SK-N-MC (cell line): ENCODE measurements at places on chromosomes 6 and 20.

GRCh38 chr6:97689078-97689754 lies 406.2 kb upstream of the MMS22L start:
- no peak for DNase-seq

DNA sequence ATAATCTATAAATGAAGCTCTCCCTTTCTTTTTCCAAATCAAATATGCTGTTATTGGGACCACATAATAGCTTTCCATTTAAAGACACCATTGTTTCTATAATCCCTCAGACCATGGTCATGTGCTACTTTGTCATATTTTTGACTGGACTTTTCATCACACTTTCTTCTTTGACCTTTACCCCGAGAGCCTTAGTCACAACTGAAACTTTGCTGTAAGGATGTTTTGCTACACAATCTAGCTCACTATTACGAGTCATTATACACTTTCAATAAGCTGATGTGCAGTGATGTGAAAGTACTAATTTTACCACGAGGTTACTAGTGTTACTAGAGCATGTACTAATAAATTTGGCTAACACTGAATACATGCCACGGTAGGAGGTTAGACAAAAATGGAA lies 367.2 kb upstream of the RUNX2 start:
- no peak for DNase-seq

DNA sequence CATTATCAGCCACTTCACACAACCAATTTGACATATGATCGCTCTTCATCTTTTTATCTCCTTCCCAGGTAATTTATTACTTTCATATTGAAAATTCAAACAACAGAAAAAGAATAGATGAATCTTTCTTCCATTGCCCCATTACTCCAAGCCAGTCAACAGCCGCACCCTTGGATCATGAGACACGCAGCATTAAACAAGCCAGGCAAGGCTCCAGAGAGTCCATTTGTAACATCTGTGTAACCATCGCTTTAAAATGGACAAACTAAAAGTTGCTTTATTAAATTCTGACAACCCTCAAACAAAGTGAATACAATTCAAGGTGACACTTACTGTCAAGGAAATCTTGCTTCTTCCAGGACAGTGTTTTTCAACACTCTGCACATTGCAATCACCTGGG lies 200.3 kb downstream of the EPM2A start:
- DNase-seq, result no peak

DNA sequence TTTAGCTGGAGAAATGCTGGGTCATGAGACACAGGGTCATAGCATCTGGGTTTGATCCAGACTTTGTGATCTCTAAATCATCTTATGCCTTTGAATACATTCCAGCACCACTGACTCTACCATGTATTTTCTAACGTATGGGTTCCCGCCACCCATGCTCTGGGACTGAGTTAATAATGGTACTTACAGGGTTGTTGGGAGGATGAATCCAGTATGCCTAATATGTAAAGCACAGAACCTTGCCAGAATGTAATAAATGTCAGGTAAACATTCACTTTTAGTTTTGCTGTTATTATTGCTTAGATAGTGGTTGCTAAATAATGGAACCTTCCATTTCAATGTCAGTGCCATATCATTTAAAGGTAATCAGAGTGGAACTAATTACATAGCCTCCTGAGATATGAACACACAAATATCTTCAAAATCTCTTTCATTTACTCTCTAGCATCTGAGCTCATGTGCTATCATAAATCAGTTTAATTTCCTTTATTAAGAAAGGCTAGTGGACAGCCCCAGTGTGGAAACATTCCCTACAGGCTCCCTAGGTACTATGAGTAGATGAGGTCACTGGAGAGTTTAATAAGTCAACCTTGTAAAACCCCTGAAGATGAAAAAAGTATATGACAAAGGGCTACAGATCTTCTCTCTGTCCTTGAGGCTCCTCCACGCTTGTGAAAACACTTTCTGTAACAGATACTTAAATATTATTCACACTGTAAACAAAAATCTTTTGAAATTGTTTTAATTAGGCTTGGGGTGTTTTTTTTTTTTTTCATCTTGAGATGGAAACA lies 226.6 kb downstream of the ALDH8A1 start:
- no peak for DNase-seq

DNA sequence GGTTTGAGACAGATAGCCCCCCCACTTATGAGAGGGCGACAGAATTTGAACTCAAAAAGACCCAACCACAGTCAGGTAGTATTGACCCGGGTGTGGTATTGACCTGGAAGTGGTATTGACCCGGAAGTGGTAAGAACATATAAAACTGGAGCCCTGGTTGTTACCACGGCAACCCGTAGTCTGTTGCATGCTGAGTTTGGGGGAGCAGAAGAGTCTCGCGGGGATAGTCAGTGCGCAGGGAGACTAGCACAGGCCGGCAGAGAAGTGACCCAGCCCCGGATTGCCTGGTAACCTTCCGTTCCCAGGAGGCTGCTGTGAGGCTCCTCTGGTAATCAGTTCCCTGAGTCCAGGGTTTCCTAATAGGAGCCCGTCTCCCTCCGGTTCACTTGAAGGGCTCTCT lies 96.2 kb downstream of the SNX5 start:
- no peak for DNase-seq

DNA sequence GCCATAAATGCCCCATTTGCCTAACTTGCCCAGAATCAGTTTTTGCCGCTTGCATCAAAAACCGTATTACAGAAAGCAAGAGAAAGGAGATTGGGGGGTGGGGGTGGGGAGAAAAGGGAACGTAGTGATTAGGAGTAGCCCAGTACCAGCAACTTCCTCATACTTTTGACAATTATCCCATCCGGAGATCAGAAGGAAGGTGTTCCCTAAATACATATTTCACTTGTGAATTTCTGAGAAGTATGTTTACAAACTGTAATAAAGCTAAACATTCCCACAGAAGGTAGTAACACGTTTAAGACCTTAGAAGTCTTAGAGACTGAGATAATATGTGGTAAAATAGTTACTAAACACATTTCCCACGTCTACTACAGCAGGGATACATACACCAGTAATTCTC lies 14.5 kb downstream of the PREP start:
- no peak for DNase-seq

GRCh38 chr20:48295445-48295903 lies 510.2 kb upstream of the SULF2 start:
- no peak for DNase-seq

DNA sequence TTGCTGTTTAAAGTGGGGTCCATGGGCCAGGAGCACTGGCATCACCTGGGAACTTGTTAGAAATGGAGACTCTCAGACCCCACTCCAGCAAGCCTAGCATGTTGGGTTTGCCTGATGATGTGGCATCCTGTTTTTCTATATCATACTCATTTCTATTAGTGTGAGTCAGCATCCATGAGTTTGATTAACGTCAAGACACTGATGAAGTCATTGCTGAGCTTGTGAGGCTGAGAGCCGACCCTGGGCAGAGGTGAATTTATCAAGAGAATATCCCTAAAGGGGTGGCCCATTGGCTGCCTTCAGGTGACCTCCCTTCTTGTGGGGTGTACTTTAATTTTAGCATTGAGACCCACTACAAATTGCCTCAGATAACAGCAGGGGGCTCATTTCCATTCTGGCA lies 43.4 kb upstream of the RNF144B start:
- DNase-seq, result no peak

- DNase-seq, result no peak
These were observed 12.4 kb upstream of the MYLK2 start for GRCh38 chr20:31806564-31807355.

- no peak for DNase-seq
These were observed 2.6 kb downstream of the CST3 start for GRCh38 chr20:23634985-23635767.

DNA sequence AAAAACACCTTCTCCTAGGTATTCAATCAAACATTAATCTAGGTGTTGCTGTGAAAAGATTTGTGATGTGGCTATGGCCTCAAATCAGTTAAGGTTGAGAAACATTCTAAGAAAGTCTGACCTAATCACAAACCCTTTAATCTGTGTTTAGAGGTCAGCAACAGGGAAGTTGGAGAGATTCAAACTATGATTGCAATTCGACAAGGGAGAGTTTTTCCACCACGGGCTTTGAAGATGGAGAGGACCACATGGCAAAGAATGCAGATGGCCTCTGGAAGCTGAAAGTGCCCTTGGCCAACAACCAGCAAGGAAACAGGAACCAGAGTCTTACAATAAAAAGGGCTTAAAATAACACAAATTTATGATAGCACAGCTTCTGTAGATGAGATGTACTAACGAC lies 29.6 kb upstream of the LGSN start:
- DNase-seq, result no peak

GRCh38 chr6:7401075-7401474 lies 11.5 kb downstream of the RIOK1 start:
- DNase-seq, result no peak

DNA sequence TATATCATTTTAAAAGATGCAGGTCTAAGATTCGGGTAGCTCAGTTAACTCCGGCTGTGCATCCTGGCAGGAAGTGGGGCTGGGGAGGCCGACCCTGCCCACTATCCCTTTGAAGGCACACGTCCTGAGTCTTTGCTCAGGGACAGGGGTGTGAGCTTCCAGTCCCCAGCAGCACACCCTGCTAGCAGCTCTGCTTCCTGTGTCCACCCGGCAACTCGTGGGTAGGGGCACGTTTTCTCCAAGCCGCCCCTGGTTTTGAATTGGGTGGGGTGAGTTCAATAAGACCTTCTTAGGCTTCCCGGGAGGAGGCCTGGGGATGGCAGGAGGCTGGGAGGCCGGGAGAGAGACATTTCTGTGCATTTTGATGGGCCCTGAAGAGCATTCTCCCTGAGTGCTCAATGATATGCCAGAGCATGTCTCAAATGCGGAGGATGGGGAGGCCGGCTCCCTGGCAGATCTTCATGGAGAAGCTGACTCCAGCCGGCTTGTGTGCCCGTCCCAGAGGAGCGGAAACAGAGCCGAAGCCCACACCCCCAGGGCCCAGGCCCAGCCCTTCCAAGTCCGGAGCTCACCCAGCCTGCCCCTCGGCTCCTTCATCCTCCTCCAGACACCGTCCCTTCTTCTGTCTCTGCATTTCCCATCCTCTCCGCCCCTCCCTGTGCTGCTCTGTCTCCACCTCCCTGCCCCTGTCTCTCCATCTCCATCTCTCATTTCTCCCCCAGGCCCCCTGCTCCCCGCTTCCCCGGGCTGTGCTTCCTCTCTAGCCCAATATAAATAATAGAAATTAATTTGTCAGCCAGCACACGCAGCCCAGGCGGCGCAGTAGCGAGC lies 36.3 kb upstream of the ZFAND3 start:
- no peak for DNase-seq

DNA sequence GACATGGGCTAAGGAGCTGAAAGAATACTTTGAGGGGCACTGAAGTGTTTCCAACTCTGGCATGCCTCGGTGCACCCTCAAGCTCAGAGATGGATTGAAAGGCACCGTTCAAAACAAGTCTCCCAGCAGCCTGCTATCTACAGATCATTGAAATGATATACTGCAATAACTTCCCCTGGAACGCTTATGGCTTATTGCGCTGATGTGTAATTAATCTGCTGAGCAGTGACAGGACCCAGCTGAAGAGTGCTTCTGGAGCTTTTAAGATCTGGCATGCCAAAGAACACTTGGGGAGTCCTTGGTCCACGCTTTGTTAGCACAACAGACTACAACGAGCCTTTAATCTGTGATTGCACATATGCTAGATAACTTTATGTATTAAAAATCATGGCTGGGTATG lies 708.2 kb downstream of the PRKN start:
- DNase-seq, result no peak

DNA sequence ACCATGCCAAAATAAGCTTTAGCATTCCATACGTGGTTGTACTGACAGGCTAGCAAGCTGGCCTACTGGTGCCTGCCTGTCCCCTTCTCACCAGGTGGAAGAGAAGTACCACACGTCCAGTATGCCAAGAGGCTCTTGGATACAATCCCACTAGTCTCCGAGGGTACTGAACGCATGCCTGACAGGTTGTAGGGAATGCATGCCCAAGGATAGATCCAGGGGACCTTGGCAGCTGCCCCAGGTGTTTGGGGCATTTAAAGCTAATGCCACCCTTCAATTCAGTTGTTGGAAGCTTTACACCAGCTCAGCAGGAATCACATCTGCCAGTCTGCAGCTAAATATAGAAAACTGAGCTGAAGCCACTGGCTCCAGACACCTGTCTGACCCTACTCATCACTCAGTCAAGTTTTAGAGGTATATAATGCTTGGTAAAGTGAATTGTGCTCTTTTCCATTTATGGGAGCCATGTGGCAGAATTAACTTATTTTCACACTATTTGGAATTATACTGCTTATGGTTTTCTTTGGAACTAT lies 4.9 kb downstream of the TUBB2B start:
- no peak for DNase-seq

- no peak for DNase-seq
These were observed 60.7 kb upstream of the ADGRG6 start for GRCh38 chr6:142241061-142241460.

DNA sequence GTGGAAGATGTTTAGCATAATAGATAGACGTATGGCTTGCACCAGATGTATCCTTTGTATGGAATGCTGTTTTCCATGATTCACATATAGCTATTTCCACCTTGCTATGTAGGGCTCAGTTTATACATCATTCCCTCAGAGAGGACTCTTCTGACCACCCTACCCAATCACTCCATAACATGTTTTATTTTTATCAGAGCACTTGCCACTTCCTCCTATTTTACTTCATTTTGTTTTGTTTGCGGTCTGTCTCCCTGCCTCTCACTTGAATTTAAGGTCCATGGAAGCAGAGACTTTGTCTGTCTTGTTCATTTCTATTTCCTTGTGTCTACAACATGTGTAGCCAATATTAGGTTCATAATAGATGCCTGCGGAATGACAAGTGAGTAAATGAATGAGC lies 266.9 kb upstream of the CITED2 start:
- DNase-seq, result no peak

DNA sequence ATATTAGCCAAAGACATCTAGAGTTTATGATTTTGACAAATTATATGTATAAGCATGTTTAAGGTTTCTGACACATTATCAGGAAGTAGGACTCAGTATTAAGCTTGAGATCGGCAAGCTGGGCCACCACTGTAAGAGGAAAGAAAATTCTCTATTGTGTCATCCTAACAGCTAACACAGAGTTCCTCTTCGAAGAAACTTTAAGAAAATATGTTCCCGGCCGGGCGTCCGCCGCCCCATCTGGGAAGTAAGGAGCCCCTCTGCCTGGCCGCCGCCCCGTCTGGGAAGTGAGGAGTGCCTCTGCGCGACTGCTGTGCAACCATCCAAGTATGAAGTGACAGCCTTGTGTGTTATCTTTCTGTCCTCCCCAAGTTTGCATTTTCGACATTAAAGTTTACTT lies 23.0 kb downstream of the USP49 start:
- no peak for DNase-seq

- no peak for DNase-seq
These were observed 174.3 kb downstream of the TFAP2B start for GRCh38 chr6:50992704-50993625.
